ENCODE measurements at places on chromosomes 5 and 9.

- no peak for DNase-seq
Measured at GRCh38 chr9:116409129-116409528, 255.5 kb downstream of the PAPPA start.

DNA sequence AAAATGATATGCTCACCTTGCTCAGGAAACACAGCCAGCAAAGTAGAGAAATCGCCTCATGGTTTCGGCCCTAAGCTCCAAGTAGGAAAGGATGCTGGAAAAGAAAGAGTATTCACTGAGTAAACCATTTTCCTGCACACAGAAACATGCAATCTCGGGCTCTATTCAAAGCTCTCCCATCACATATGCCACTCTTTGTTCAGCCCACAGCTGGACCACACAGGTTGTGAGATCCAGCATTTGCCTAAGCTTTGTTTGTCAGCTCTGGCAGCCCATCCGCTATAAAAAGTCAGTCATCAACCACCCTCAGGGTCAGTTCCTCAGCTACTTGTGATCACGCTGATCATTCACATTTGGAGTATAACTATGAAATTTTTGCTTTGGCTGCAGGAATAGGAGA is 96.5 kb upstream of the SMARCA2 start:
- no peak for DNase-seq

- DNase-seq, result no peak
Measured at GRCh38 chr5:1218351-1219080, 6.7 kb upstream of the SLC6A18 start.

GRCh38 chr9:34256104-34256503 is 73.0 kb downstream of the KIF24 start:
- no peak for DNase-seq

- no peak for DNase-seq
Measured at GRCh38 chr5:96197347-96197746, 235.7 kb upstream of the ELL2 start.

- no peak for DNase-seq
Measured at GRCh38 chr9:18632632-18633403, 158.9 kb downstream of the ADAMTSL1 start.

DNA sequence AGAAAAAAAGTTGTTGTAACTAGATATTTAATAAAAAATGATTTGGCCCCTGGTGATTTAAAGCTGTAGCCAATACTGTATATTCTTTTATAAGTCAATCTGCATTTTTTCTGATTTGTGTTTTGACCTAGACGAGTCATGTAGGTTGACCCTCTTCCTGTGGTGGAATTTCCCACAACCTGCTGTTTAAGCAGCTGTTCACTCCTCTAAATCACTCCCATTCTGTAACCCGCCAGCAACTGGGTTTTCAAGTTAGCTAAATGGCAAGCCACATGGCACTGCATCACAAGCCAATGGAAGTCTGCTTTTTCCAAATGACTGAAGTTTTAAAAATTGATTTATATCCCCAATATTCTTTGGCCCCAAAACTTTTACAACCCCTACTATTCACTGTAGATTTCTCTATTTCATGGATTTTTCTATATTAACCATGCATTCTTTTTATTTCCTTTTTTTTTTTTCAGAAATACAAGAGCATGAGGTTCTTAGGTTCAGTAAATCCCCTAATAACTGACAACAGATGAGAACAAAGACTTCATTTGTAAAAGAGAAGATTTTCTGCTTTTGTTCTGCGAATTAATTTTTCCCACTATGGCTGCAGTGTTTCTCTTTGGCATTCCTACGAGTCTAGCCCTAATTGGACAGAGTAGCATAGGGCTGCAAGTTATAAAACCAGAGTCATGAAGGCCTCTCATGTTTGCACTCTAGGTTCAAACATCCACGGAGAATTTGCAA is 184.5 kb upstream of the TLE4 start:
- DNase-seq, result no peak

DNA sequence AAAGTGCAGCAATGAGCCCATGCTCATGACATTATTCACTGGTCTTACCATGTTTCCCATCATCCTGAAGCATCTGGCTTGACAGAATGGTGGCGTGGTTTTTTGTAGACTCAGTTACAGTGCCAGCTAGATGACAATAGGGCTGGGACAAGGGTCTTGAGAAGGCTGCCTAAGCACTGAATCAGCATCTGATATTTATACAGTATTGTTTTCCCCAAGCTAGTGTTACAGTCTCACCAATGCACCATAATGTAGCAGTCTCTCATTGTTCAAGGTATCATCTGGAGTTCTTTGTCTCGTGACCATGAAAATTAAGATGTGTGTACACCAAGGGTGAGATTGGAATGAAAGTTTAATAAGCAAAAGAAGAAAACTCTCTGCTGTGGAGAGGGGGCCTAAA is 19.0 kb upstream of the GGTA1 start:
- no peak for DNase-seq

DNA sequence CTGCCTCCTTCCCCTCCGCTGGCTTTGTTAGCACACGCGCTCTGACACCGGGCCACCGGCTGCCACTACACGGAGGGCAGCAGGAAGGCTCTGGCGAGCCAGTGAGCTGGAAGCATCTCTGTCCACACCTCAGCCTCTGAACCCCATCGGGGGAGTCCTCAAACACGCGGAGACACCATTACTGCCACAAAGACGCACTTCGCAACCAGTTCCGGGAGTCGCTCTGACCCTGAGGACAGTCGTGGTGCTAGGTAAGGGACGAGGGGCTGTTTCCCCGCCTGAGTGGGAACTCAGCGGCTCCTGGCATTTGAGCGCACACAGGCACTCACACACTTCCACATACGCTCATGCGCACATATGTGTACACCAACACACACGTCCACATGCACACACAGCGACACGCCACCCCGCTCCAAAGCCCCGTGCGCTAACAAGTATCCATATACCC is 160.0 kb downstream of the C9orf152 start:
- no peak for DNase-seq

DNA sequence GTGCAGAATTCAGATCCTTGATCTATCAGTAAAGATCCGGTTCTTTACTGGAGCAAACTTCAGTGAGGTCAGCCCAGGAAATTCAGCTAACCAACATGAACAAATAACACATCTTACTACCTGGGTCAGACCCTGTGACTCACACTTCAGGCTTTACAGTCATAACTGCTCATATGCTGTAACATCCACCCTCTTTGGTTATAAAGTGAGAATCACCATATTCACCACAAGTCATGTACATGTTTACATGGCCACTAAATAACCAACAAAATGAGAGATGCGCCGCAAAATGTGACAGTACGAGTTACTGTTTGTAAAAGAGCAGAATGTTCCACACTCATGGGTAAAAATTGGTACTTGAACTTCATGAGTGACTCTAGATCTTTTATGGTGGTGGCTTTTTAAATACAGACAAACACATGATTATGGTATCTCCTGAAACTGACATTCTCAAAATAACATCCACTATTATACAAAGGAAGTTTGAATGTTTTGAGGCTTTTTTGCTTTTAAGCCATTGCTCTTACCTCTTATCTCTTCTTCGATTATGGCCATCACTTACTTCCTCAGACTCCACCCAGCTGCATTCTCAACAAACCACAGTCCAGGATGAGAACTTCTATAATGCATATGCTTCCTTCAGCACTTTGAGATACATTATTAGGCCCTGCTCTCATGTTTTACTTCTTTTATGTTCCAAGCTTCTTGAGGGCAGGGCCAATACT is 516.6 kb downstream of the RAB3C start:
- no peak for DNase-seq

DNA sequence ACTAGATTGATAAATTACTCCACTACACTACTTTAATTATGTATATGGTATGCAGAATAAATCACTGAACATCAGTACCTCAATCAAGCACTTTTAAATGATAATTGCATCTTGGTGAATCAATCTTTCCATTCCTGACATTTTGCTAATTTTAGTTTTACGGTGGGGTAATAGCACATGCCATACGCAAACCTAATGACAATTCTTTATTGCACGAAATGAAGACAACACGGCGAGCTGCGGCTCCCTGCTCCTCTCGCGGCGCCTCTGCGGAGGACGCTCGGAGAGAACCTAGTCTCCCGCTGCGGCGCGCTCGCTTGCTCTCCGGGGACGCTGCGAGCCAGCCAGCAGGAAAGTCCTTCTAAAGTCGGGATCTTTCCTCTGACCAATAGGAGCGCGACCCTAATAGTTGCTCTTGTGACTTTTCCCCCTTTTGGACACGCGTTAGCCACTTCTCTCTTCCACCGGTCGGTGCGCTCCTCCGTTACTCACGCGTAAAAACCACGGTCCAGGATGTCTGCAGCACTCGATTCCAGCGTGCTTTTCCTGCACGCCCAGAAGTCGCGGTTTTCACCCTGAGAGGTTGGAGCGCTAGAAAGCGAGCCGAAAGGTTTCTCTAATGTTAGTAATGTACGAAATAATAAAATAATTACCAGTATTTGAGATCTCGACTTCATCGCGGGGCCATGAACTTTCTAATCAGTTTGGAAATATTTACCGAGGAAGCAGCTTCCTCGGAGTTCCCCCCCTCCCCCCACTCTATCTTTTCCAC is 1.0 kb upstream of the MEF2C start:
- no peak for DNase-seq

DNA sequence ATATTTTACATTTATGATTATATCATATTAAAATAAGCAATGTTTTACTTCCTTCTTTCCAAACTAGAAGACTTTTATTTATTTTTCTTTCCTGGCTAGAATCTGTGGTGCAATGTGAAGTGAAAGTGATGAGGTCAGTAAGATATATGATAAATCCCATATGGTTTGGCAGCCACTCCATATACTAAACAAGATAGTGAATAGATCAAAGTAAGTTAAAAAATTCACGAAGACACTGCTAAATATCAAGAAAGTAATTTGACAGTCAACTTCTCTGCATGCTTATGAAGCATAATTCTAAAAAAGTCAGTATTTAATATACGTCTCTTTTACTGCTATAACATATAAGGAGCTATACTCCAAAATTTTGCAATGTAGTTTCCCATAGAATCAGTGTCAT is 972.8 kb downstream of the DTWD2 start:
- no peak for DNase-seq

DNA sequence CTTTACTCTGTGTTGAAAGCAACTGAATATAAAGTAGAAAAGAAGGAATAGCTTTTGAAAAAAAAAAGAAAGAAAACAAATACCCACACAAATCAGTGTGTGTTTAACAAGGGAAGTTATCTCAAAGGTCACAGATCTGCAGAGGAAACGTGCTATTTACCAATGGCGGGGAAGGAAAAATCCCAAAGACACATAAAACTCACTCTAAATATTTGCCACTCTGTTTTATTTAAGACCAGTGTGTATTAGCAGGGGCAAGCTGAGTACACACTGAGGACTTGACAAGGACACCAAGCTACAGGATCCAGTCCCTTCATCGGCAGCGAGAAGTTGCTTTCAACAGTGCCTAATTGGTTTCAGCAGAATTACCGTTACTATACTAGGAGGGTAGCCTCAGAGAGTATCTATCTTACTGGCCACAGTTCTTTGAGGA is 252.5 kb downstream of the DEPDC1B start:
- no peak for DNase-seq

GRCh38 chr9:120107138-120107537 is 472.8 kb downstream of the CDK5RAP2 start:
- no peak for DNase-seq

GRCh38 chr5:68248896-68249295 is 33.3 kb downstream of the PIK3R1 start:
- no peak for DNase-seq

- DNase-seq, result no peak
Measured at GRCh38 chr5:118551716-118552115, 436.6 kb downstream of the DTWD2 start.

- DNase-seq, result no peak
Measured at GRCh38 chr5:34555699-34556508, 100.2 kb upstream of the RAI14 start.

DNA sequence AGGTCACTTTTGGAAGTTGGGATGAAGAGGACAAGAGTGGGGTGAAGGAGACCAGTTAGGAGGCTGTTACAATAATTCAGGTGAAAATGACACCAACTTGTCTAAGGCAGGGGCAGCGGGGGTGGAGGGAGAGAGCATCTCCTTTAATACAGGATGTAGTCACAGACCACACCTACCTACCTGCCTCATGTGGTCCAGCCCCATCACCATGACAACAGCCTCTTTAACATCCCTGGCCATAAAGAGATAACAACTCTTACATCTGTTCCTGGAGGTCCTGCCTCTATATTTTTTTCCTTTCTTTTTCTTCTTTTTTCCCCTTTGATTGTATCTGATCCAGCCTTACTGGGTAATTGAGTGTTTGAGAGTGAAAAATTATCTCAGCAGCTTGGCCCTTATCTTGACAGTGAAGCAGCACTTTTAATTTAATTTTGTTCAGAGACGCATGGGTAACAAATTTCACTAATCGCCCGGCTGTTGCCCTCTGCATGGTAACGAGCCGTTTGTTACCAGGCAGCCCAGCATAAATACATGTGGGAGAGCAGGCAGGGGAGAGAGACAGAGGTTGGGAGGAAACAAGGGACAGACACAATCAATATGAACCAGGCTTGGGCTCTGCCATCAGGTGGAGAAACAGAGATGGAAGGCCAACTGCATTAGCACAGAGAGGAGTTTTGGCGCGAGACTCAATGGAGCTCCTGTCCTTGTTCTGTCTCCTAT is 338.1 kb downstream of the ASTN2 start:
- DNase-seq, result no peak

- DNase-seq, result no peak
Measured at GRCh38 chr5:10456583-10457420, 15.1 kb downstream of the ROPN1L start.

GRCh38 chr9:121191235-121191634 is 10.4 kb downstream of the RAB14 start:
- DNase-seq, result no peak

GRCh38 chr9:126754436-126755316 is 50.2 kb upstream of the ZBTB43 start:
- no peak for DNase-seq

DNA sequence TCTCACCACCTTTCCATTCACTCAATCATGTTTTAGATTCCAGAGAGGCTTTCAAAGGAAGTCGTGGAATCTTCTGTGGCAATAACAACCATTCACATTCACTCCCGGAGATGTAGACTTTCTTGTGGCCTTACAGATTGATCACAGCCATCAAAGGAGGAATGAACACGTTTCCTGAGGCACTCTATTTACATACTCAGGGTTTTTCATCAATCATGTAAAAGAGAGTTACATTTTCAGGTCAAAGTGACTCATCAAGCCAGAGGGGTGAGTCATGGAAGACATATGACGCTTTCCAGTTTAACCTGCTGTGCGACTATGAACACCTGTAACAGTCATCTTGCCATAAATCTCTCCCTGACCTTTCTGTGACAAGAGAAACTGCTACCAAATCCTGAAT is 39.3 kb upstream of the RAD23B start:
- DNase-seq, result no peak

DNA sequence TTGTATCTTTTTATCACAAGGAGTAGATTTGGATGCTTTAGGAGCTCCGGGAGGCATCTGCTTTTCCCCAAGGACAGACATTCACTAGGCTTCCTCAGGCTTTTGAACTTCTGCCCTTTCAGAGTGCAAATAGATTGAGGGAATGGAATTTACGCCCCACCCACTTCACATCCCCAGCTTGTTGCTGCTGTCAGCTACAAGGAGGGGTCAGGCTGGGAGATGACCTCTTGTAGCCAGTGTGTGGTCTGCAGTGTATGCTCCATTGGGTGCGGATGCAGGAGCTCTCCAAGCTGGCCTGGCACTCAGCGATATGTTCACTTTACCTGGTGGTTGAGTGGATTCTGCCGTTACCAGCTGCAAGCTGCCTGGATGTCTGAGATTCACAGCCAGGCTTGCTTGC is 6.4 kb downstream of the TNFSF15 start:
- DNase-seq, result no peak

- no peak for DNase-seq
Measured at GRCh38 chr5:115820846-115821245, 4.4 kb upstream of the CDO1 start.

GRCh38 chr5:8521991-8522390 is 653.0 kb downstream of the MTRR start:
- no peak for DNase-seq

GRCh38 chr5:164277720-164278119 is 772.3 kb downstream of the MAT2B start:
- DNase-seq, result no peak
